ENCODE measurements at places on chromosomes 1 and 21.
A peak's percentile ranks its signal among the peaks of the same experiment; 100 is the strongest.

DNA sequence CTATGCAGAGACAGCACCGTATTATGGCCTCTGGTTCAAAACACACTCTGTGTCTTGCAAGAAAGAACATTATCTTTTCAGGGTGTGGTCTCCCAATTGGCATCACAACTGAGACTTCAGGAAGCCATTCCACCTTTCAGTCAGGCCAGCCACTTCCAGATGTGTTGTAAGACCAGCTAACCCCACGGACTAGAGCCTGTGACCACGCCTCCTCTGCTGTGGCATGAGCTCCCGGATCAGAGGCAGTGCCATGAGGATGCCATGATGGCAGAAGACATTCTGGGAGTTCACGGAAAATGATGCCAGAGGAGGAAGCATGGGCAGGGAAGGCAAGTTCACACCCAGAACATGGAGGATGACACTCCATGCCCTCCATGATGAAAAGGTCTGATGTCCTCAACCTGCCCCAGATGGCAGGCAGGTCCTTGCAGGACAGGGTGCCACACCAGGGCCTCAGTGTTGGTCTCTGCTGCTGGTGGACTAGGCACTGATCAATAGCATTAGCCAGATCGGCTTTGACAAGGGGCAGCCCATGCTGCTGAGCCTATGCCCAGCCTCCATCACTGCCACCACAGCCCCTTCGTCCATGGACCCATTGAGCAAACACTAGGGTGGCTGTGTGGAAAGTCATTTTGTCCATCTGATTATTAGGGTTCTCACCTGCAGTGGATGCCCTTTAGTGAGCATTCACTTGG, 341.6 kb downstream of the MATN1 start:
- DNase-seq = no peak

DNA sequence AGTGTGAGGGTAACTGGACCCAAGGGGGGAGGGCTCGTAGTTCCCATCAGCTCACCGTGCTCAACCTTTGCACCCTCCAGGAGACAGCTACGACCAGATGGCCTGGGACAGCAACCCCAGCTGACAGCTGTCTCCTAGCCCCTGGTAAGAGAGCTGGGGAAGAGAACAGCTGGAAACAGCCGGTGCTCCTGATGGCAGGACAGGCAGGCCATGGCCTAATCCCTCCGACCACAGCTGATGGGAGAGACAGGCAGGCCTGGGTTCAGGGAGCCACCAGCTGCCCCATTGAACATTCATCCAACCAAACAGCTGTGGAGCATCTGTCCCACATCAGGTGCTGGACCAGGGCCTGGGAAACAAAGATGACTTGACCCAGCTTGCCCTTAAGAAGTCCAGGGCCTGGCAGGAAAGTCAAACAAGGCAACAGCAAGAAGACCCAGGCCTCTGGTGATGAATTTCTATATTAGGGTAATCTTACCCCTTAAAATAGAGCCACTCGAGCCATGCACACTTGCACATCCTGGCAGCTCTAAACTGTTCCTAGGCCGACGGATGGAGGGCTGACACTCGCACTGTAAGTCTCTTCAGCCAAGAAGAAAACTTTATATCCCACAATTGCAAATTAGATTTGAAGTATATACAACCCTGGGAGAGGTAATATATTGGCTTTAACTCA, 12.2 kb downstream of the OLFML2B start:
- DNase-seq = no peak

DNA sequence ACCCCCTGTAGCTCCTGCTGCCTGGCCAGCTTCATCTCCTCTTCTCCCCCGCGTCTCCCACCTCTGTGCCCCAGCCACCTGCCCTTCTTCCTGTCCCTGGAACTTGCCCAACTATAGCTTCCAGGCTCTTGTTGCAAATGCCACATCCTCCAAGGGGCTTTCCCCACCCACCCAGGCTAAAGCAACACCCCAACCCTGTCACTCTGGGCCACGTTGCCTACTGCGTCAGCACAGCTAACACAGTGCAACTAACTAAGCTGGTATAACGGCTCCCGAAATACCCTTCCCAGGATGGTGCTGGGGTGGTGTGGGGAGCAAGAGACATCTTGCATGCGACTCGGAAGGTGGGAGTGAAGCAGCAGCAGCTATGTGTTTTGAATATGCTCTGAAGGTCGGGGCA, 19.7 kb downstream of the CAMK2N1 start:
- no peak for DNase-seq

GRCh38 chr1:165858364-165858823, 31.0 kb downstream of the UCK2 start:
- DNase-seq = no peak

DNA sequence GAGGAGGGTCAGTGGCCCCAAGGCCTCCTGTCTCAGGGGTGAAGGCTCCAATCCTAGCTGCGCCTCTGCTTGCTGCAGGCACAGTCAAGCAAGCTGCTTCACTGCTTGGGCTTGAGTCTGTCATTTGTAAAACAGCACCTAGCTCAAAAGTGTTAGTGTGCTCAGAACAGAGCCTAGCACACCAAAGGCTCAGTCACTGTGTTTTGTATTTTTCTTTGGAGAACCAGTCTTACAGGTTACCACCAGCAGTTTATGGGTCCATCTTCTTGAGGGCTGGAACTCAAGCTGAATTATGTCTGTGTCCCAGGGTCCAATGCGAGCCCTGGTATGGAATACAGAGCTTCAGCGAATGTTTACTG, 113.6 kb downstream of the DMRTB1 start:
- DNase-seq = no peak

DNA sequence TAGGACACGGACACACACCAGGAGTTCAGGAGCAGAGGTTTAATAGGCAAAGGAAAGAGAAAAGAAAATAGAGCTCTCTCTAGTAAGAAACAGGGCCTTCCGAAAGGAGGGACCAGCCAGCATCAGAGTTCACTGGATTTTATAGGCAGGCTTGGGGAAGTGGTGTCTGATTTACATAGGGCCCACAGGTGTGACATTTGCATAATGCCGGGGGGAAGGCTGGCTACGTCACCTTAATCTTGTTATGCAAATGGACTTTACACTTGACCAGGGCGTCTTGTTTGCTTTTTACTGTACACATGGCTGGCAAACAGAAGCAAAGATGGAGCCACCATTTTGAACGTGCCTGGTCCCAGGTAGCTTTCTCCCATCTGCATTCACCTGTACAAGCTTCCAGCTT, at the start of gene OR14A16:
Gene OR14A16, minus strand, starts transcription at position 97 of the 400 bp plus-strand sequence. CDS start 8,390 bp downstream, outside the sequence.
- DNase-seq = no peak

GRCh38 chr1:8691662-8692061, 125.8 kb downstream of the RERE start:
- no peak for DNase-seq

DNA sequence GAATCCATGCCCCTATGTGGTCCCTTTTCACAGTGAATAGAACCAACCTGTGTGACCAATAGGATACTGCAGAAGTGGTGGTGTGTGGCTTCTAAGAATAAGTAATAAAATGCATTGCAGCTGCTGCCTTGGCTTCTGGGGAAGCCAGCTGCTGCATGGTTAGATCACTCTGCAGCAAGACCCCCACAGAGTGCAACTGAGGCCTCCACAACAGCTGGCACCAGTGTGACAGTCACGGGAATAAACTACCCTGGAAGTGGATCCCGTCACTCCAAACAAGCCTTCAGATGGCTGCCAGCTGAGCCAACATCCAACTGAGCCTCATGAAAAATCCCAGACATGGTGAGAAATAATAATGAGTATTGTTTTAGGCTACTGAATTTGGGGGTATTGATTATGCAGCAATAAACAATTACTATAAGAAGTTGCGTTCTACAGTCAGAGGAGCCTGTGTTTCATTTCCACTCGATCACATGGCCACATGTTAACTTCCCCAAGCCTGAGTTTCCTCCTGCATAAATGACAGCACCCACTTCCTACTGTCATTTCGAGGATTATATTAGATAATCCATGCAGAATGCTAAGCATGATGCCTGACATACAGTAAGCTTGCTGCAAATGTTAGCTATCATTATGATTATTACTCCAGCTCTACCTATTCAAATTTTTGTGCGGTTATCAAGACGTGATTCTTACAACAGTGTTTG, 20.8 kb upstream of the COG2 start:
- DNase-seq = no peak

DNA sequence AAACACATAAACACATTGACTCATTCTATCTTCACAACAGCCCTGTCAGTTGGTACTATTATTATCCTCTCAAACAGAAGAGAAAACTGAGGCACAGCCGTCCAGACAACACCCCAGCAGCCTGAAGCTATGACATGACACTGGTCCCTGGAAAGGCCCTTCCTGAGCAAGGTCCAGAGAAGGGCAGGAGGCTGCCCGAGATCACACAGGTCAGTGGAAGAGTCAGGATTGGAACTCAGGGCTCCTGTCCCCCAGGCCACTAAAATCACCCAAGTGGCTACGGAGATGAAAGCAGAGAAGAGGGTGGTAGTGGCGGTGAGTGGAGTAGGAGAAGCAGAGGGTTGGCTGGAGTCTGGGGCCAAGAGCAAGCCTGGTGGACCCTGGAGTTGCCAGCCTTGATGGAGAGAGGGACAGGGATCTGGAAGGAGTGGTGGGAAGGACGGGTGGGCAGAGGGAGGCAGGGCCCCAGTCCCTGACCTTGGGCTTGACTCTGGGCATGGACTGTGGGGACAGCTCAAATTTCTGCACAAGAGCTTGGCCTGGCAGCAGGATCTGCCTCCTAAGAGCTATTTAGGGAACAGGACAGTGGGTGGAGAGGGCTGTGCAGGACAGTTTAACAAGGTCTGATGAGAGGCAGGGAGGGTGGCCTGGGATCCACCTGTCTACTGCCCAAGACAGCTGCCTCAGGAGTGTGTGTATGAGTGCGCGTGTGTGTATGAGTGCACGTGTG, 15.8 kb downstream of the MYOM3 start:
- DNase-seq = no peak

GRCh38 chr1:112702067-112702395, 4.9 kb downstream of the RHOC start:
- no peak for DNase-seq

- DNase-seq = no peak
Measured at GRCh38 chr1:186420923-186421322, 40.0 kb downstream of the PDC start.

DNA sequence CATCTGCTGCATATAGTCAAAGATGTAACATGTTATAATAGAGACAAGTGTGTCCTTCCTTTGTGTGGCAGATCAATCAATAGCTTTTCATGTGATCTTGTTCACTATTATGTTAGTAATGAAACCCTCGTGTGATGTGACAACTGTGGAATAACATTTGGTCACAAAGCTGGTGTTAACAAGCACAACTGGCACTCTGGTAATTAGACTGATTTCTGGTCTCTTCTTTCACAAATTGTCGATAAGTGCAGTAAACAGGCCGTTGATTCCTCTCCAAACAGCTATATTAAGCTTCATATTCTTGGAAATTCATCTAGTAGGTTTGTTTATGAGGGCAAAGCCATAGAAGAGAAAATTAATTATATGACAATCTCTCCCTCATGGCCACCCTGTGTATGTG, 616.7 kb upstream of the PTBP2 start:
- no peak for DNase-seq

DNA sequence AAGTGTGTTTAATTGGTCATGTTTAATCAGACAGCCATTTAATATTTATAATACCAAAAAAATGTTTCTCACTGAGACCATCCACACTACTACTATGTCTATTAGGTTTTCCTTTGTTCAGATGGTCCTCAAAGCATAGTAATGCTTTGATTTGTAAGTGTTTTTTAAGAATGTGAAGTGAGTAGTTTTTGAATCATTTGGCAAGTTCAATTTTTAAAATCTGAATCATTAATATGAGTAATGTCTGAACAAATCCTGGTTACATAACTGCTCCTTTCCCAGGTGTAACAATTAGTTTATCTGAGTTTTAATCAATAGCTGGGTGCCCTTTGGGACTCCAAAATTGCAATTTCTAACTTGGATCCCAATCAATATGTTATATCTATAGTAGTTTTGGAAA, 23.5 kb upstream of the RPL5 start:
- DNase-seq = no peak

DNA sequence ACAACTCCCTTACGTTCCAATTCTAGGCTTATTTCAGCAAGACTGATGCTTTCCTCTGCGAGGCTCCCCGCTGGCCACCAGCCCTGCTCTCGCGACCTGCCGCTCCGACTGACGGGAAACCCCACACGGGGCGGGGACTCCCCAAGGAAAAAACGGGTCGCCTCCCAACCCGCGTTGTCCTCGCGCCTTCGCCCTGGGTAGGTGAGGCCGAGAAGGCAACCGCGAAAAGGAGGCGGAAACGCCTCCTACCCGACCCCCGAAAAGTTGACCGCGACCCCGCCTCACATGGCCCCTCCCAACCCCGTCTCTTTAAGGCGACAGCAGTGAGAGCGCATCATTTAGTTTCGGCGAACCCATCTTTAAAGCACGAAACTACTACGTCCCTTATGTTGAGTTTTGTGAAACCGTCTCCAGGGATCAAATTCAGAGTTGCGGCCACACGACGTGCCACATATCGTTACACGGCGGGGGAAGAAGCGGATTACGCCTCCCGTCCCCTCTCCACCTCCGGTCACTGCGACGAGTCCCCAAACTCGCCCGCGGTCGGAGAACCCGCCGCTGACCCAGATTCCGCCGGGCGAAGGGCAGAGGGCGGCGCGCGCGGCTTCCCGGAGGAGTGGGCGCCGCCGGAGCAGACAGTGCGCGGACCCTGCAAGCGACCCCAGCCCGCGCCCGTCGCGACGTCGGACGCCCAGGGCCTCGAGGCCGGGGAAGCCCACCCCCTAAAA, 1.2 kb downstream of the ANP32E start:
- peak; percentile 87 for DNase-seq

DNA sequence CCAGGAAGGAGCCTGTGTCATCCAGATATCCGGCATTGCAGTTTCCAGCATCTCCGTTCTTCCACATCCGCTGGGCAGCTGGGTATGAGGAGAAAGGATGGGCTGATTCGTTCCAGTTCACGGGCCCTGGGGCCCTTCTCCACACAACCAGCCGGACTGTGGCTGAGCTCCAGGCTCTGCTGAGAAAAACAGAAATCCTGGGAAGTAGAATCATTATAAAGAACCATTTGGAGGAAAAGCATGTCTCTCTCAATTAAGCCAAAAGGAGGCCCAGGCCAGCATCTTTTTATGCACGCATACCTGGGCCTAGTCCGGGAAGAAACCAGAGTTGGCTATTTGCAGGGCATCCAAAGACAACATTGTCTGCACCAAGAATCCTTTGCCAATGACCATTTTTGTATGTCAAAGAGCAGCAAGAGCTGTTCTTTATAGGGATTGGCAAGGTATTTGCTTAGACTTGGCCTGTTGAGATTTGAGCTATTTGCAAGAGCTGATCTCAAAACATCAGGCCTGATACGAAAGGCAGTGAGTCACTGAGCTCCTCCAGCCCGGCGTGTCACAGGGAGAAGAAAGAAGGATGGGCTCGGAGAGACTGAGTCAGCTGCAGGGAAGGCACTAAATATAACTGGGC, 84.9 kb upstream of the ARHGEF16 start:
- no peak for DNase-seq

DNA sequence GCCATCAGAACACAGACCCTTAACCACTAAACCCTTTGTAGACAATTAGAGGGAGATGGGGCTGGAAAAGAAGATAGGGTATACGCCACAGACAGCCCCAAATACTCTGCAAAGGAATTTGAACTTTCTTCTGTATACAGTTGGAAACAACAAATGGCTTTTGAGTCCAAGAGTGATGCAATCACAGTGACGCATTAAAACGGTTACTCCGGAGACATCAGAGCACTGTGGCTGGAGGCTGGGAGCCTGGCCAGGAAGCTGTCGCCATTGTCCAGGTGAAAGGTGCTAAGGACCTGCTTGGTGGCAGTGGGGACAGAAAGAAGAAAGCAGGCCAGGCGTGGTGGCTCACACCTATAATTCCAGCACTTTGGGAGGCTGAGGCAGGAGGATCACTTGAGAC, 4.2 kb downstream of the FLAD1 start:
- DNase-seq = no peak

Measured in central memory CD4-positive, alpha-beta T cell (primary cell).